ENCODE measurements at places on chromosomes 4 and X.

- no peak for DNase-seq
These were observed 246.2 kb upstream of the PITX2 start for GRCh38 chr4:110869114-110869513.

- DNase-seq: no peak
These were observed 247.7 kb upstream of the ARSJ start for GRCh38 chr4:114226968-114227760.

GRCh38 chrX:72062916-72063315 lies 68.8 kb downstream of the RTL5 start:
- DNase-seq: no peak

- DNase-seq: no peak
These were observed 315.2 kb upstream of the SLIT2 start for GRCh38 chr4:19936476-19936875.

GRCh38 chr4:170853422-170854021 lies 763.8 kb upstream of the AADAT start:
- DNase-seq: peak; percentile 12

DNA sequence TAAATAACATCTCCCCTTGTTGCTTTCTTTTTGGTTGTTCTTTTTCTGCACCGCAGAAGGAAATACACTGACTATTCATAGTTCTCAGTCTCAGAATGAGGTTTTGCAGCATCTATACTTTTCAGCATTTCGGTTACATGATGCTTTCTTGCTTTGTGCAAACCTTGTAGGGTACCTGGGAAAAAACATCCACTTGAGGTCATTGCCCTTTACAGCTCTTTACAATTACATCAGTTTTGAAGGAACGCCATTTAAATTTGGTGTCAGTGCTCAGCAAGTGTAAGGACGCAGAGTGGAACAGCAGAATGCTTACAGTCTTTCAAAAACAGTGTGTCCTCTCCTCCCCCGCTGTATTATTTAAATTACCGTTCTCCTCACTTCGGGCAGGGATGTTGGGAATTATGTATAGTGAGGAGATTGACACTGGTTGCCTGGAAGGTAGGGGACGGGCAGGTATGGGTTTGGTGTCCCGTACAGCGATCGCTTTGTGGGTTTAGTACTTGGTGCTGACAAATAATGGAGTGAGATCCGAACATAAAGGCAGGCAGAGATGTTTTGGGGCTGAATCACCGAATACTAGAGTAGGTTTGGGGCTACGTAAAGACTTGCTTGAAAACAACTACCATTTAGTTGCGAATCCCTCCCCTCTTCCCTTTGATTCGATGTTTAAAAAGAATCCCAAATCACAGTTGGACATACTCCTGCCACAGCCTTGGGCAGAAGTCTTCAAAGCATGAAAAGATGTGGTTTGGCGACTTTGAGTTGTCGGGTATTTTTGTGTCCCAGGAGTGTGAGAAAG lies 2.0 kb upstream of the NKX3-2 start:
- no peak for DNase-seq

DNA sequence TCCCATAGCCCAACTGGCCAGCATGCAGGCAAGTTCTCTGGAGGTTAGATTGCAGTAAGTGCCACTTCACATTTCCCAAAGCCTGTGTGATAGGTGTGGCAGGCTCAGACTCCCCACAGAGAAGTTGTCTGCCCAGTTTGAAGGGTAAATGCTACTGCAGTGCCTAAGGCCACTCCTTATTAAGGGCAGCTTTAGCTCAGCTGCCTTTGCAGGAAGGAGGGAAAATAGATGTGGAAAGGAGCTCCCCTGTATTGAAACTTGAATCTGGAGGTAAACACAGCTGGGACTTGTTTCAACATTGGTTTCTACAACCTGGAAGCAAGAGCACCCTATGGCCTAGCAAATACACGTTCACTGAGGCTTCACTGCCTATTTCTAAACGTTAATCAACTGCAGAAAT lies 22.4 kb downstream of the NEXMIF start:
- DNase-seq: no peak

- DNase-seq: no peak
These were observed 218.3 kb upstream of the CNKSR2 start for GRCh38 chrX:21155916-21156315.

DNA sequence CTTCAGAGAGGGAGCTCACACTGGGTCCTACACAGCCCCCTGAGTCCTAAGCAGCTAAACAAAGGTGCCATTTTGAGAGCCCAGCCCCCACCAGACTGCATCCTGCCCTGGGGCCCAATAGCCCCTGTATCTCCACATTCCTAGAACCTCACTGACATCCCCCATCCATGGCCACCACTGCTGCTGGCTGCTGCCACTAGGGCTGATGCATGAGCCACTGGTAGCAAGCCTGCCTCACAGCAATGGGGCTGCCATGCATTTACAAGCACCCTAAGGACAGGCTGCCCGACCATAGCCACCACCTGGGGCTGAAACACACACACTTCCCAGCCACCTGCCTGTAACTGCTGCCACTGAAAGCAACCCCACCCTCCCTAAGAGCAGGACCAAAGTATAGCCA lies 26.5 kb upstream of the TRO start:
- no peak for DNase-seq

DNA sequence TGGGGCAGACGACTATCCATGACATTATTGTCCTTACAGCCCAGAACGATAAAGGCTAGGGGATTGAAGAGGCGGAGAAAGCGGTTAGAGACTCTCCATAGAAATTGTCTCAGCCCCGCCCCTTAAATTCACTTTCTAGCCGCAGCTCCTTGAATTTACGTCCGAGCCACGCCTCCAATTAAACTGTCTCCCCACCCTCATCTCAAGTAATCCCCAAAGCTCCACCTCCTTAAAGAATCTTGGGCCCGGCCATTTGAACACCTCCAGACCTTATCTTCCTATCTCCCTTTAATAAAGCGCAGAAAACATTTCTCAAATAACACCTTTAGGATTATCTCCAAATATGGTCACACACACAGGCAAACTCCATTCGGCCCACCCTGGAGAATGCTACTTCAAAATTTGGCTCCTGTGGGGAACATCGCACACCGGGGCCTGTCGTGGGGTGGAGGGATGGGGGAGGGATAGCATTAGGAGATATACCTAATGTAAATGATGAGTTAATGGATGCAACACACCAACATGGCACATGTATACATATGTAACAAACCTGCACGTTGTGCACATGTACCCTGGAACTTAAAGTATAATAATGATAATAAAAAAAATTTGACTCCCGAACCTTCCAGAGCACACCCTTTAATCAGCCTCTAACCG lies 7.2 kb upstream of the MAGIX start:
- peak; percentile 38 for DNase-seq

- no peak for DNase-seq
These were observed 574.2 kb upstream of the CPEB2 start for GRCh38 chr4:14428125-14428524.

GRCh38 chr4:118799231-118799942 lies 36.5 kb downstream of the SEC24D start:
- DNase-seq: no peak

GRCh38 chr4:39181520-39181904 lies 817 bp upstream of the WDR19 start:
- DNase-seq: no peak

DNA sequence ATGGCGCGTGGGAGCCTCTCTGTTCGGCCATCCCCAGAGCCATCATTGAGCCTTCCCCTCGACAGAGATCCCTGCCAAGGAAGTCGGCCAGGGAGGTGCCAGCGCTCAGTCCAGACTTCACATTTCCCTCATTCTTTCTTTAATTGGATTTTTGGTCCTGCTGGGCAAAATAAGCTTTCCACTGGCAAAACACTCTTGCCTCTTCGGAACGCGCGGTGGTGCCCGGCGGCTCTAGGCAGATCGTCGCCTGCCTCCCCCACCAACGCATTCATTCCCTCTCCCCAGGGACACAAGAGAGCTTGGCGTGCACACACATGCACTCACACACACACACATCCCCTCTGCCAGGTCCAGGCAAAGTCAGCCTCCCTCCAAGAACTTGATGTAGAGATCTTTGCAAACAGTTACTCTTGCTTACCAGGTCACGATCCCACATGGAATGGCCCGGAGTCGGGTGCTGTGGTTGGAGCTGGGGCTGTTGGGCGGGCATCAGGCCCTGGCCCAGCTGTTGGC lies 257.1 kb downstream of the BCOR start:
- DNase-seq: no peak

GRCh38 chrX:72716766-72717165 lies 2.7 kb upstream of the PHKA1 start:
- DNase-seq: no peak

DNA sequence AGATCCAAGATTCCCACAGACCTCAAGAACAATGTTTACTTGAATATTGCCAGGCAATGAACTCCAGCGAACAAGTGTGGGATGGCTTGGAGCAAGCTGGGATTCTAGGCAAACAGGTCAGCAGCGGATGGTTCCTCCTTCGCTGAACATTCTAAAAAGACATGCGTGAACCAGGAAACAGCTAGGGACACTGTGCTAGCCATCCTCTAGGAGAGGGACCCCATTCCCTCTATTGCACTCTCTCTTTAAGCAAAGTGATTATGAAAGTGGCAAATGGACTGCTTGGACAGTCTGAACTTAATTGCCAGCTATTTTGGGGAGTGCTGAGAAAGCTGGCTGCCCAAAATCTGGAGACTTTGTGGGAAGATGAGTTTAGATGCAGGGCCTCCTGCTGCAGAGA lies 29.9 kb upstream of the TEC start:
- no peak for DNase-seq

- peak; percentile 21 for DNase-seq
These were observed at the start of gene PCSK1N for GRCh38 chrX:48835524-48836329. PCSK1N (minus strand) TSS chrX:48835610; CDS start chrX:48835532, 78 bp downstream.

DNA sequence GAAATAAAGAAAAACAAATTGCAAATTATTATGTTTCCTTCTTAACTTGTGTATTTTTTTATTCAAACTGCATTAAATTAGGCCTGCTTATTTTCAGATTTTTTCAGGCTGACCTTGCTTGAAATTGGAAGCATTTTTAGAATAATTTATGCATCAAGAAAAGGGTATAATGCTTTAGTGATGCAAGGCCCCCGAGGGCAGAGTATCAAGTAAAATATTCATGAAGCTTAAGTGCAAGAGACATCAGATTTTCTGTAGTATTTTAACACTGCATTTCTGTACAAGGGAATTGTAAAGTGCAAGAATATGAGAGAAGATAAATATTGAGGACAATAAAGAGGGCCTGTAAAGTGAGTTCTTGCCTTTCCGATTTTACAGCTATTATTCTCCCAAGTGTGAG lies 485.8 kb upstream of the ATOH1 start:
- DNase-seq: no peak

GRCh38 chrX:131747173-131747572 lies 203.3 kb downstream of the OR13H1 start:
- no peak for DNase-seq

GRCh38 chr4:90943311-90943710 lies 816.1 kb downstream of the CCSER1 start:
- no peak for DNase-seq

DNA sequence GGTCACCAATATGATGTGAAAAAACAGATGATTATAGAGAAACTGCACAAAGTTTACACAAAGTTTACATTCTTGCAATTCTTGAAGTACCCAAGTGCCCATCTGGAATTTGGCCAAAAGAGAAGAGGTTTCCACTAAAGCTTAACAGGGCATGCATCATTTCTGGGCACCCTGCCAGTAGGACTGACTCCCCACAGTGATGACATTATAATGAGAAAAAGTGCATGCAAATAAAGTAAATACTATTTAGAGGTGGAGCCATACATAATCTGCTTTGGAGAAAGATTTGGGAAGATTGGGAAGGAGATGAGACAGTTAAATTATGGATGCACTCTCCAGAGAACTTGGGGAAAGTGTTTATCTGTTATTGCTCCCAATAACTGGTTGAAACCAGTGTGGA lies 93.7 kb upstream of the TRPC3 start:
- DNase-seq: no peak

- no peak for DNase-seq
These were observed 133.1 kb downstream of the DMD start for GRCh38 chrX:33078273-33078672.

GRCh38 chr4:72513227-72513626 lies 55.8 kb downstream of the ADAMTS3 start:
- DNase-seq: no peak

DNA sequence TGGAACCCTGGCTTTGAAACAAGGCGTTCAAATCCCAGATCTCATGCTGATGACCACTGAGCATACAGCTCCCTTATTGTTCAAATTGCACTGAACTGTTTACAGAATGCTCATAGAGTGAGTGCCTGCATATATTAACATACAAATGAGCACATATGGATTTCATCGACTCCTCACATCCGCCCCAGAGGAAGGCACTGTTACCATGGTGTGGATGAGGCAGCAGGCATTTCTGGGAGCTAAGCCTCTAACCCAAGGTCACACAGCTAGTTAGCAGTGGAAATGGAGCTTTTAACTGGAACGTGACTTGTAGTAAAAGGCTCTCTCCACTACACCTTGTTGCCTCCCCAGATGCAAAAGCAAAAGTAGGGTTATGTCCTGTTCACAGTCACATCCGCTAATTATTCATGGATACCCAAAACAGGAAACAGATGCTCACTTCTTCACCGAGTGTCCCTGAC lies 289.7 kb downstream of the STK32B start:
- no peak for DNase-seq

GRCh38 chr4:104262678-104263077 lies 232.0 kb downstream of the CXXC4 start:
- DNase-seq: no peak

- DNase-seq: peak; percentile 19
These were observed 39.2 kb downstream of the SGMS2 start for GRCh38 chr4:107863850-107864371.

GRCh38 chrX:25599061-25599460 lies 539.1 kb upstream of the MAGEB18 start:
- DNase-seq: no peak

GRCh38 chrX:19563746-19564145 lies 48.4 kb upstream of the MAP3K15 start:
- peak; percentile 21 for DNase-seq

GRCh38 chrX:40145923-40146261 lies 48.1 kb upstream of the BCOR start:
- DNase-seq: no peak

- no peak for DNase-seq
These were observed 94.2 kb downstream of the UBE2K start for GRCh38 chr4:39792128-39792527.

DNA sequence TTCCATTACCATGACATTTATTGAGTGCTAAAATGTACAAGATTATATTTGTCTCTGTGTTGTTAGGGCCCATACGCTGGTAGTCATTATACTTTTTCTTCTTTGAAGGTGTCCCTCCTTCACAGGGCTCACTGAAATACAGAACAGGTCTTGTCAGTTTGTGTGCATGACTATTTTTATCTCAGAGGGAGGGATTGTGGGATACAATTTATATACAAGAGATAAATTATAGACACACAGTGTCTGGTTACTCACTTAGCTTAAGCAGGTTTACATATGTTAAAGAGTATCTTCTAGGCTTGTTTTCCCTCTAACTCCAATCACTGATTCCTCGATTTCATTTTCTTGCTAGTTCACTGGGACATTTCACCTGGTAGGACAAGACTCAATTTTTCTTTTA lies 143.3 kb upstream of the GUCY1A1 start:
- no peak for DNase-seq

- no peak for DNase-seq
These were observed 227.3 kb upstream of the GIMD1 start for GRCh38 chr4:106595906-106596305.

- no peak for DNase-seq
These were observed 305.4 kb downstream of the ARAP2 start for GRCh38 chr4:35938936-35939335.

- peak; percentile 74 for DNase-seq
These were observed 763 bp downstream of the GRSF1 start for GRCh38 chr4:70838666-70839588.

Measured in activated CD4-positive, alpha-beta T cell treated with anti-CD3 and anti-CD28 coated beads, Interleukin-2, amount 50 U/mL, for 48 hours (primary cell).